ENCODE measurements at places on chromosomes 11 and 22.

GRCh38 chr22:42353883-42354727 lies 78.1 kb downstream of the NFAM1 start:
- DNase-seq, result no peak

GRCh38 chr11:72353861-72354260 lies 80.5 kb downstream of the CLPB start:
- DNase-seq, result no peak

GRCh38 chr11:47516155-47516554 lies 36.8 kb downstream of the CELF1 start:
- no peak for DNase-seq

DNA sequence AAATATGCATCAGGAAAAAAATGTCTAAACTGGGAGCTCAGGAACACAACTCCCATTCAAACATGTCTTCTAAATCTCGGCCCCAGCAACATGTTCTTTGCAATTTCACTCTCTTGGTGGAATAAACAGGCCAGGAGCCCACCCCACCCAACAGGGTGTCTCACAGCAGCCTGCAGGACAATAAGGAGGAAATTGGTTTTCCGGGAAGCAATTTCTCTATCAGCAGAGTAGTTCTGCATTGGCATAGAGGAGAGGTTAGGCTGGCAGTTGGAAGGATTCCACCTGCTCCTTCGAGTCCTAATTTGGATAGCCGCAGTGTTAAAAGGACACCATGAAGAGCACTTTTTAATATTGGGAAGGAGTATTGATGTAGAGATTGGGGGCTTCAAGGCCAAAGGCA lies 55.9 kb upstream of the BARX2 start:
- no peak for DNase-seq

DNA sequence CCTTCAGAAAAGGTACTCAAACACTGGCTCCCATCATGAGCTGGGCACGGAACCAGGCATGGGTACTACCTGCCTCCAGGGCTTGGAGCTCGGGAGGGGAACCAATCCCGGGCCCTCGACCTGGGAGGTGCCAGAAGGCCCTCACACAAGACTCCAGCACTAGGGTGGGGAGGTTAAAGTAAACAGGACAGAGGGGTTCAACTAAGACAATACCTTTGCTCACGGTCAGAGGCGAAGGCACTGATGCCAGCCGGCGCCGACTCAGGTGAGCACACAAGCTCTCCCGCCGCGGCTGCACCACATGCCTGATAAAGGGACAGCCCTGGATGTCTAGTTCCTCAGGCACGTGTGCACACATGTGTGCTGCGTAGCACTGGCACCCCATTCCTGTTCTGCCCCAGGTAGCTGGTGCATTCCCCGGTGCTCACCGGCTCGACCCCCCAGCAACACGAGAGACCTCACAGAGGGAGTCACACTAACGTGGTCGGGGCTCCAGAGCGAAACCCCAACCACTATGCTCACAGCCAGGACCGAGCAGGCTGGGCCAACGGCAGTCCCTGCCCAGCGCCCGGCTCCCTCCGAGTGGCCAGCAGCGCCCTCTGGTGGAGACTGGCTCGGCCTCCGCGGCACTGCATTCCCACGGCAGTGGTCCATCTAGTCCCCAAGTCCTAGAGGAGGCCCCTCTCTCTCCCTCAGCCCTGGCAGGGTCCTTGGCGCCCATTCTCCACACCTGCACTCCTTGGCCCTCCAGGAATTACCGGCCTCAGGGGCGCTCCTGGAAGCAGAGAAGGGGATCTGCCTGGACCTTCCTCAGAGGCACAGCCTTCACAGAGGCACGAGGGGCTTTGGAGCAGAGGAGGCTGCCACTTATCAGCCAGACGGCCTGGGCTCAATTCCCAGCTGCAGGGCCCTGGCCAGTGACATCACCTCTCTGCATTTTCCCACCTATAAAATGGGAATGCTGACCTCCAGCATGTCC lies 28.8 kb upstream of the MOB2 start:
- peak; percentile 87 for DNase-seq

DNA sequence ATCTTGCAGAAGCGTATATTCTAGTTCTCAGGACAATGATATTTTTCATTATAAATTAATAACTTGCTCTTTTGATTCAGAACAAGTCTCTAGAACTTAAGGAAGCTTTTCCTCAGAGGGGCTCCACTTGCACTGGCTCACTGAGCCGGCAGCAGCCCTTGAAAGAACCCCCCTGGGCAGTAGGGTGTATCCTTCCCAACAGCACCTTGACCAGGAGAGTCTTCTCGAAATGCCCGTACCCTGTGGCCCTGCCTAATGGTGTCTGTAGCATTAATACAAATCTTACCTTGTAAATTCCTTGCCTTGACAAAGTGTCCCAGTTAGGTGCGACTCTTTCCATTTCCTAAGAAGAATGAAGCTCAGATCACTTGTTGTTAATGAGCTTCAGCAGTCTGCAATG lies 13.5 kb downstream of the PSMD13 start:
- peak; percentile 17 for DNase-seq

GRCh38 chr11:111357150-111358037 lies 21.7 kb downstream of the POU2AF1 start:
- no peak for DNase-seq

DNA sequence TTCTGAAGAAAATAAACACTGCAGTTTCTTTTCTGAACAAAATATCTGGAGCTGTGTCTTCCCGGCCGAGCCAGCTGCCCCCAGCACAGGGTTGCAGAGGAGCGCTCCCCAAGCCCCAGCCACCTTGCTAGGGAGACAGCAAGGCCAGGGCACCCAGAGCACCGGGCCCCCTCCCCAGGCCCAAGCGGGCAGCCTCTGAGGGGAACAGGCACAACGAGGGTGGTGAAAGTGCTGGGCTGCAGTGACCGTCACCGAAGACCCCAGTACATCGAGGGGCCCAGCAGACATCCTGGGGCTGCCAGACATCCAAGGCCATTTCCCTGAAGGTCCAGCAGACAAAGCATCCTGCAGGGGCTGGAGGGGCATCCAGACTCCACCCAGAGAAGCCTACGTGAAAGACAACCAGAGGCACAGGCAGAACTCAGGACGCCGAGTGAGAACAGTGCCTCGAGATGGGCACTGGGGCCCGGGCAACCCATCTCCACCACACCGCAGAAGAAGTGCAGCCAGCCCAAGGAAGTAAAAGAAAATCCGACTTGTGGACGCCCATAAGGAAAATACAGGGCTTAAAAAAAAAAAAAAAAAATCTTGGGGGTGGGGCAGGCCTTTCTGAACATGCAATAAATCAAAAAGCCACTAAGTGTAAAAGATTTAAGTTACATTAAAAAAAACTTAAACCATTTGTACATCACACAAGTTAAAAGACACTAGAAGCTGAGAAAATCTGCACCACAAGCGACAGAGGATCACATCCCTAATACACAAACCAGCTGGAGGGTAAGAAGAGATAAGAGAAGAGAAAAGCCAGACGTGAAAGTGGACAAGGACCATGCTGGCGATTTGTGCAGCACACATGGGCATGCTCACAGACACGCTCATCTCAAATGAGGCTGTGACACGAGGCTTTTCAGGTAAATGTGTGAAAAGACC lies 36.0 kb upstream of the COMT start:
- DNase-seq, result no peak

DNA sequence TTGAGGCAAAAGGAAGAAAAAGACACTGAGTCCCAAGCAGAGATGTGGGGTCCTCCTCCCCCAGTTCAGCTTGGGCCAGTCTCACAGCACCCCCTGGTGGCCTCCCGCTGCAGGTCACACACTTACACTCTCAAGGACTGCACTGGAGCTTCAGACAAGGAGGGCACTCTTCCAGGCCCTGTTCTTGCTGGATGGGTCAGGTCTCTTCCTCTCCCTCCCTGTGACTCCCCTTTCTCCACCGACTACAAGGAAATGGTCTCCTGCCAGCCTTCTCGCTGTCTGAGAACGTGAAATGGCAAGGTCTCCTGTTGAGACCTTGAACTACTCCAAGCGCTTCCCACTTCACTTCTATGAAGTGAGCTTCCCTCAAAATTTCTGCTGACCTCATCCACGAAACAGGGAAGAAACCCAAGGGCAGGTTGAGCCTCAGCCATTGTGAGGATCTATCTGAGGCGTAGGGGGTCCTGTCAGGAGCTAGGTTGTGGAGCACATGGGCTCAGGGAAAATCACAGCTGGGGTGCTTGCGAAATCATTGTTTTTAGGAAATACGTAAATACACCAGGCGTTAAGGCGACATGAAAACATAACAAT lies 11.2 kb upstream of the IGLL1 start:
- peak; percentile 69 for DNase-seq

- no peak for DNase-seq
Measured at GRCh38 chr11:60100516-60100915, 12.1 kb downstream of the MS4A2 start.

DNA sequence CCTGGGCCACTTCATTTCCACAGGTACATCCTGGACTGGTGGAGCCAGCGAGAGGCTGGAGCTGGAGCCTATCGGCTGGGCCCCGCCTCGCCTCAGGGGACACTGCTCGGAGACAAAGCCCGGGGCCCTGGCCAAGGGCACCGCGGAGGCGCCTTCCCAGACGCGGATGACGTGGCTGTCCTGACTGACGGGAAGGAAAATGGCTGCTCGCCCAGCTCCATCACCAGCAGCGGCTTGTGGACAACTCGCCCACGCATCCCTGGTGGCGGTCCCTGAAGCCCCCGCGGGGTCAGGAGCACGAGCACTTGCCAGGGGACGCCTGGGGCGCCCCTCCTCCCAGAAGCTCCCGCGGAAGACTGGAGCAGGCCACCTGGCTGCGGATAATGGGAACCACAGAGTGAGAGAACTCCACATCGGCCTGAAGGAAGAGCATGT lies 49.6 kb downstream of the CECR2 start:
- no peak for DNase-seq

GRCh38 chr11:116525961-116526495 lies 246.8 kb downstream of the BUD13 start:
- no peak for DNase-seq

GRCh38 chr11:92296138-92296515 lies 71.5 kb downstream of the FAT3 start:
- no peak for DNase-seq

- DNase-seq, result no peak
Measured at GRCh38 chr11:126438691-126439090, 83.2 kb downstream of the ST3GAL4 start.

GRCh38 chr11:43818220-43818619 lies 62.4 kb upstream of the ALKBH3 start:
- DNase-seq, result no peak

GRCh38 chr11:64597671-64598101 lies 6.7 kb downstream of the SLC22A12 start:
- DNase-seq, result no peak

GRCh38 chr11:63212742-63213141 lies 30.7 kb downstream of the SLC22A25 start:
- DNase-seq, result no peak

- no peak for DNase-seq
Measured at GRCh38 chr11:92357841-92358240, 133.2 kb downstream of the FAT3 start.

- no peak for DNase-seq
Measured at GRCh38 chr22:23401111-23401909, 178.8 kb downstream of the IGLL1 start.

- DNase-seq, result no peak
Measured at GRCh38 chr11:60633645-60634044, 65.8 kb upstream of the MS4A8 start.

- DNase-seq, result no peak
Measured at GRCh38 chr11:12044799-12045198, 36.4 kb upstream of the DKK3 start.

- no peak for DNase-seq
Measured at GRCh38 chr11:50333861-50334260, 301.2 kb downstream of the OR4C45 start.

- no peak for DNase-seq
Measured at GRCh38 chr11:123920943-123921342, 18.5 kb upstream of the OR4D5 start.

GRCh38 chr11:127816962-127817361 lies 770.4 kb downstream of the ETS1 start:
- no peak for DNase-seq

DNA sequence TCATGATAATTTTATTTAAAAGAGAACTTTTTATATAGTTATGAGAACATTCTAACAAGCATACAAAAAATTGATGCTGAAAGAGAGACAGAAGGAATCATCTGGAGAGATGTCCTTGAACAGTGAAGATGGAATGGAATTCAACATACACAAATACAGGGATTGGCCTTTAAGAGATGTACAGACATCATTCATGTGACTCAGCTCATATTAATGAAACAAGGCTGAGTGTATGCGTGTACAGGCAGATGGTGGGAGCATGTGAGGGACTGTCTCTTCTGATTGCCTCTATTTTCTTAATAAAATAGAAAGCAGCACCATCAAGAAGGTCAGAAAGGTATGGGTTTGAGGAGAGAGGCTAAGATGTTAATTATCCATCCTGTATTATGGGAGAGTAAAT lies 793.3 kb downstream of the CNTN5 start:
- DNase-seq, result no peak

DNA sequence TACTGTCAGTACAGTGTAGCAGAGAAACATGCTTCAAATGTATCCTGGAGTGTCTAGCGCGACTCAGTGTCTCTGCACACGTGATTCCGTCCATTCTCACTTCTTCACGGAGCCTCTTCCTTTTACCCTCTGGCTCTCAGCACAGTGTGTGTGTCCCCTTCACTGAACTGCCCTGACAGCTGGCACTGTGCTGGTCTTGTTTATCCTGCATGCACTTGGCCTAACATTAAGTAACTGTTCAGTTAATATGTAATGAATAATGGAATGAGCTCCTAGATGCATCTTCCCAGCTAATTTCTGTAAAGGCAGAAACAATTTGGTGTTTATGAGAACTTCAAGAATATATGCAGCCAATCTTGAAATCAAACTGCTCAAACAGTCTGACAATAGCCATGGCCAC lies 44.4 kb downstream of the KMT5B start:
- DNase-seq, result no peak

DNA sequence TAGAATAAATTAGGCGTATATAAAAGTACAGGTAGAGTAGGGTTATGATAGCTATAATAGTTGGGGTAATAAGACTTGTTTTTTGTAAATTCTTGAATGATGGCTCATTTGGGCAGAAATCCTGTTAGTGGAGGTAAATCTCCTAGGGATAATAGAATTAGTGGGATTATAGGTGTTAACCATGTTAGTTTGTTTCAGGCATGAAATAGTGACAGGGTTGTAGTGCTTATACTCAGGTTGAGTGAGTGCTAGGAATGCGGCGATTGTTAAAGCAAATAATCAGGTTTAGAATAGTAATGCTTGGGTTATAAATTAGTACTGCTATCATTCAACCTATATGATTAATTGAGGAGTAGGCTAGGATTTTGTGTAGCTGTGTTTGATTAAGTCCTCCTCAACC lies 297.1 kb downstream of the DYNC2H1 start:
- no peak for DNase-seq

GRCh38 chr22:25941365-25941960 lies 199.5 kb downstream of the MYO18B start:
- DNase-seq, result no peak

GRCh38 chr22:39470451-39471291 lies 13.9 kb downstream of the MGAT3 start:
- no peak for DNase-seq

DNA sequence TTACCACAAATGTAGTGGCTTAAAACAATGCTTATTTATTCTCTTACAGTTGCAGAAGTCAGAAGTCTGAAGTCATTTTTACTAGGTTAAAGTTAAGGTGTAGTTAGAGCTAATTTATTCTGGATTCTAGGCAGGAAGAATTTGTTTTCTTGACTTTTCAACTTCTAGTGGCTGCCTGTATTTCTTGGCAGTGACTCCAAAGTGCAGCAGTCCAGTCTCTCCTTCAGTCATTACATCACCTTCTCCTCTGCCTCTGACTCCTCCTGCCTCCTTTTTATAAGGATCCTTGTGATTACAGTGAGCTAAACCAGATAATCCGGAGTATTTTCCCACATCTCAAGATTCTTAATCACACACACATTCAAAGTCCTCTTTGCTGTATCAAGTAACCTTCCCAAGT lies 581.4 kb downstream of the KCNA4 start:
- no peak for DNase-seq

- no peak for DNase-seq
Measured at GRCh38 chr22:35930933-35931332, 97.7 kb downstream of the RBFOX2 start.

Data from activated T-cell treated with anti-CD3 and anti-CD28 coated beads, Interleukin-2, amount 50 U/mL, for 48 hours (primary cell).